ENCODE measurements at places on chromosomes 6 and 20.

DNA sequence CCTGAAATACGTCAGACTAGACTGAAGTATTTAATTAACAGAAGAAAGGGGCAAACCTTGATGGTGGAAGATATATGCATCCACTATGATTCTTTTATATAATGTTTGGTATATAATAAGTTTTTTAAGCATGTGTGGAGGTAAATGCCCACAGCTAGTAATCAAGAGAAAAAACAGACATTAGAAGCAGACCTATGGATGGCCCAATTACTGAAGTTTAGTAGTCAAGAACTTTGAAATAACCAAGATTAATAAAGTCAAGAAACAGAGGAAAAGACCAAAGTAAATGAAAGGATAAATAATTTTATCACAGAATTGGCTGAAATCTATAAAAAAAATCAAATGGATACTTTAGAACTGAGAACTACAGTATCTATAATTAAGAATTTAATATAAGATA lies 15.3 kb downstream of the TTI1 start:
- DNase-seq = no peak

- no peak for DNase-seq
Observed at GRCh38 chr6:84057908-84058307, 24.3 kb downstream of the MRAP2 start.

DNA sequence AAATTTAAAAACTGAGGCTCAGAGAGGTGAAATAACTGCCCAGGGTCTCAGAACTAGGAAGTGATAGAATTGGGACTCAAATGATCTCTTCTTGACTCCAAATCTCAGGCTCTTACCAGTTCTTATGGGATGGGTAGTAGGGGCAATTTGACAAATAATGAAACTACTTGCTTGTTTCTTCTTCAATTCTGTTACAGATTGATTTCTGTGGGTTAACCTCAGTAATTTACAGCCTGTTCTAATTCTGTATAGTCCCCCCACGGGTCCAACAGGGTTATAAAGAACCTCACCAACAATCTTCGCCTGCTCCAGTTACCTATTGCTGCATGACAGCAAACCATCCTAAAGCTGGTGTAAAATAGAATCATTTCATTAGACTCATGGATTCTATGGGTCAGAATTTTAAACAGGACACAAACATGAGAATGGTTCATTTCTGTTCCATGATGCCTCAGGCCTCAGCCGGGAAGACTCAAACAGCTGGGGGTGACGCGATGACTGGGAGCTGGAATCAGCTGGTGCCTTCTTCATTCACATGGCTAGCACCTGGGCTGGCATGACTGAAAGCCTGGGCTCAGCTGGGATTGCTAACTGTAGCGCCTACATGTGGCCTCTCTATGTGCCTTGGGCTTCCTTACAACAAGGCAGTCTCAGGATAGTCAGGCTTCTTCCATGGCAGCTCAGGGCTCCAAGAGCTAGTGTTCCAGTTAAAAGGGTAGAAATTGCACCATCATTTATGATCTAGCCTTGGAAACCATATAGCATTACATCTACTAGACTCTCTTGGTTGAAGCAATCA lies 6.6 kb upstream of the WFDC2 start:
- no peak for DNase-seq

GRCh38 chr6:11062715-11063114 lies 18.6 kb upstream of the ELOVL2 start:
- DNase-seq = no peak

DNA sequence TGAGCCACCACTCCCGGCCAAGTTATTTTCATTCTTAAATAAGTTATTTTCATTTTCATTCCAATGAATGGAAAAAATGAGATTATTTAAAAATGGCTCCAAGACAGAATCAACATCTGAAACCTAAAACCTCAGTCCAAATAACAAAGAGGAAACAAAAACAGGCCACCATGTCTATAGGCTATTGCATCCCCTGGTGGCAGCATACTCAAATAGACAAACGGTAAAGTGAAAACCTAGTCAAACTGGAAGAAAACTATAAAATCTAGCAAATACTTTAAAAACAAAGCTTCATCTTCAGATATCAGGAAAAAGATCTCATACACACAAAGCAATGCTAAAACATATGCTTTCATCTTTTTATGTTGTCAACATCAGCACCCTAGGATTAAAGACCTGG lies 20.9 kb downstream of the IL17A start:
- DNase-seq = no peak

DNA sequence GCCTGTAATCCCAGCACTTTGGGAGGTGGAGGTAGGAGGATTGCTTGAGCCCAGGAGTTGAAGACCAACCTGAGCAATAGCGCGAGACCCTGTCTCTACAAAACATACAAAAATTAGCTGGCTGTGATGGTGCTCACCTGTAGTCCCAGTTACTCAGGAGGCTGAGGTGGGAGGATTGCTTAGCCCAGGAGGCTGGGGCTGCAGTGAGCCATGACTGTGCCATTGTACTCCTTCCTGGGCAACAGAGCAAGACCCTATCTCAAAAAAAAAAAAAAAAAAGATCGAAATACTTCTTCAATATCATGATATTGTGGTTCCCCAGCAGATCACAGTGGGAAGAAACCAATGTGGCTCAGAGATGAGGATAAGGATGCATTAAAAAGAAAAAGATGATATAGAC lies 47.6 kb downstream of the SOBP start:
- DNase-seq = no peak

- no peak for DNase-seq
Observed at GRCh38 chr6:90421666-90422065, 125.0 kb upstream of the BACH2 start.

GRCh38 chr6:156851454-156851921 lies 74.3 kb downstream of the ARID1B start:
- DNase-seq = no peak

- no peak for DNase-seq
Observed at GRCh38 chr6:1766654-1767053, 156.9 kb downstream of the FOXC1 start.

DNA sequence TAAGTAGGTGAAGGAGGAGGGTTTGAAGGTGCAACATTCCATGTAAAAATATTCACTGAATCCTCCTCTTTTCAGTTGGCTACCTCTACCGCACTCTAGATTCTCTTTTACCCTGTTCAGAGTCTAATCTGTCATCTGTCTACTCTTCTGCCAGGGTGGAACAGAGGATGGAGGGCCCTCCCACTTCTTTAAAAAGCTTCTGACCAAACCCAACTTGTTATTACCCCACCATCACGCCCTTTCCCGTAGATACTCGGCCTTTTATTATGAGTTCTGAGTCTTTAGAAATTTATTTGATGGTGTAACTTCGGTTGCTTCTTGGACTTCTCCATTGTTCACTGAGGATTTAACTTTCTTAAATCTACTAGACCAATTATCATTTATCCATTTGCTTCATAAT lies 11.7 kb downstream of the STX11 start:
- DNase-seq = no peak

DNA sequence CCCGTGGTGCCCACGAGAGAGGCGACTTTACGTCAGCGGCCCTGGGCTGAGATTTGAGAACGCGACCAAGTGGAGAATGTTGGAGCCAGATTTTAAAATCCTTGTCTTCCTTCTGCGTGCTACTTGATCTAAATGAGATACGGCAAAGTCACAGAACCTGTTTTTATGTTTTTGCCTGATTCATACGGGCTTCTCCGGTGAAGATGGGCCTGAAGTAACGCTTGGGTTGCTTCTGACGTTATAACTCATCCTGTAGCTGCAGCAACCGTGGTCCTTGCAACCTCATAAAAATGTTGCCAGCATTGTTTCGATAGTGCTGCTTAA lies 462 bp upstream of the SLC35B3 start:
- peak; percentile 87 for DNase-seq

- no peak for DNase-seq
Observed at GRCh38 chr6:143948208-143948607, 59.9 kb downstream of the PLAGL1 start.

GRCh38 chr6:14235653-14236356 lies 118.2 kb downstream of the CD83 start:
- no peak for DNase-seq

GRCh38 chr20:1199212-1199873 lies 3.9 kb upstream of the C20orf202 start:
- no peak for DNase-seq

GRCh38 chr6:16274483-16274882 lies 36.1 kb downstream of the GMPR start:
- DNase-seq = no peak

GRCh38 chr6:3442431-3443220 lies 14.2 kb downstream of the SLC22A23 start:
- no peak for DNase-seq

DNA sequence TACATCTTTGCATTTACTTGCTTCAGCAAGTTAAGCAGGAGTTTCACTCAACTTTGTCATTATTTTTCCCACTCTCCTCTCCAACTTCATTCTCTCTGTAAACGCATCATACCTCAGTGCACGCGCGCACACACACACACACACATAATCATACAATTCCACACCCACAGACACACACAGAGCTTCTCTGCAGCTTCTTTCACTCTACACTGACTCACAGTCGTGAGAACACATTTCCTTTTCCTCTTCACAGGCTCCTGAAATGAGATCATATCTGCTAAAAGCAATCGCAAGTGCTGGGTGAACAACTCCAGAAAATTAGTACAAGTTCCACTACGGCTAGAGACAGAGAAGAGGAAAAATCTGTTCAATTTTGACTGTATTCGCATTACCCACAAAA lies 215.4 kb downstream of the PTPRT start:
- no peak for DNase-seq

DNA sequence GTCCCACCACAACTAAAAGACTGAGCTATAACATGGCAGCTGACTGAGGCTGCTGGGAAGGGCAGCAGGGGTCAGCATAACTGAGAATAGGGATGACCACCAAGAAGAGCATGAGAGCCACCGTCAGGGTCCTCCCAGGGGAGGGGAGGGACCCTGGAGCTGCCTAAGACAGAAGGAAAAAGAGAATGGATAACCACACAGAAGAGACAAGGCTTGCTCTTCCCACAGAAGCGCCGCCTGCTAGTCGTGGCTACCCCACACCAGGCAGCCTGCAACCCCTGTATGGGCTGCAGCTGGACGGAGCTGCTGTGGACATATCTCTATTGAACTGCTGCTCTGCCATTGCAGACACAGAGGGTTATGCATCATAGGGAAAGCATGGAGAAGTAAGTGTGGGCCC lies 132.0 kb upstream of the CHD6 start:
- DNase-seq = no peak

DNA sequence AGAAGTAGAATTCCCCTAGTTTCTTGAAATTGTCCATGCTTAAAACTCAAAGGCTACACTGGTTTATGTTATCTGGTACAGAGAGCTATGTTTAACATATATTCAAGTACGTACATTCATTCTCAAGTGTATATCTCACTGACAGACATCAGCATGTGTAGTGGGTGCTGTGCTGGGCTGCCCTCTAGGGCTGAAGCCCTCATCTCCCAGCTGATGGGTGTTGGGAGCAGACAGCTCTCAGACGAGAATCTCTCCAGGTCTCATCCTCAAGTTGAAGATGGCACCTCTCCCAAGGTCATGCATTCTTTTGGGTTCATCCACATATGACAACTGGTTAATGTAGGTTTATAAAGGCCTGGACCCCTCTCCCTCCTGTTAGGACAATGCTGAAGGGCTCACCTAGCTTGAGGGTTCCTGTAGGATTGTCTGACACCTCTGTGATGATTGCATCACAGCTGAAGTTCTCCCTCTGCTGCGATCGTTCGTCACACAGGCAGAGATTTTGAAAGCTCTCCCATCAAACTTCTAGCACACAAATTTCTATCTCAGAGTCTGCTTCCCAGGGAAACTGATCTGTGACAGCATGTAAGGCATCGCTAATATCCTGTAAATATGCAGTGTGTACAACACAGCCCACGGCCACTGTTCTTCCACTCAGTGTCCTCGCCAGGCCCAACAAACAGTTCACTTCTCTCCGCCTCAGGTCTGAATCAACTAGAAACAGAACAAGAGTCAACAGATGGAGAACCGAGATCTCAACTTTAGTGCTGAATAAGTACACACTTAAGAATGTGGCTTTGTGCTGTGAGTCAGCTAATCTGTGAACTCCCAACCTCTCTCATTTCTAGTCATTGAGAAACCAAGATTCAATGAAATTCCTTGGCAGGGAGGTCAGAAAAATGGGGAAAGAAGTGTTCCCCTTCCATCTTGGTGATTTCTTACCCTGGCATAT lies 43.2 kb downstream of the PREP start:
- no peak for DNase-seq

GRCh38 chr6:97450087-97450486 lies 167.1 kb upstream of the MMS22L start:
- DNase-seq = no peak

DNA sequence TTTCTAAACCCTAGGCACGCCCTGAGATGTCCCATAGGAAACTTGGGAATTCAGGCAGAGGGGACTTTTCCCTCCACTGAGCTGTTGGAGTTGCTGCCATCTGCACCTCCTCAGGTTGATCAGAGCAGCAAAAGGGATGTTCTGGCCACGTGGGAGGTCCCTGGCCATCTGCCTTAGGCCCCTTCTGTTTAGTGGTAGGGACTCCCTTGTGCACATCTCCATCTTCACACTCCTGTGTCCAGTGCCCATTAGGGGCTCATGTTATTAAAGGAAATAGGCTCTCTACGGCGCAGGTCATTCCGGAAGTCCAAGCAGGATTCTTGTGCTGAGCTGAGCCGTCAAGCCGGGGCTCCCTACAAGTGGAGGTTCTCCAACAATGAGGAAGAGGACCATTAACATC lies 237.8 kb upstream of the RIN2 start:
- DNase-seq = no peak

GRCh38 chr6:84372290-84372689 lies 144.8 kb upstream of the CEP162 start:
- no peak for DNase-seq

DNA sequence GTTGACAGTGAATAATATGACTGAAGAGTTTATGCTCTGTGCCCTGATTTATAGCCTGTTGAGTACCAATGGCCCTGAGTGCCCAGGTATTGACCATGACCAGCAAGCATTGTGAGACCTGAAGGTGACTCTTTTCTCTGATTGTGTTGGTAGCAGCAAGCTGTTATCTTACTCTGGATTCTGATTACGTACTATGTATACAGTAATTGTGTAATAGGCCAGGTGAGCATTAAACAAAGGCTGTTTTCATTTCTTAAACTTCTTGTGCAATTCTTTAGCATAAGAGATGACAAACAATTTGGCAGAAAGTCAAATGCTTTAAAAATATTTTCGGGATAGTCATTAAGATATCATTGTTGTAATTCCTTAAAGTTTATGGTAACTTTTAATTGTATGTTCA lies 111.7 kb upstream of the PTPRK start:
- no peak for DNase-seq

Data from NCI-H1417 (cell line).